ENCODE measurements at places on chromosomes 4 and X. TPM values are rescaled to one million over a fixed set of nuclear protein-coding genes. Genes with fewer than 3 reads are reported as not detected.

CHIC1 gene
- total RNA-seq: 15.6 TPM

CFI gene
- 45.9 TPM for total RNA-seq

GRCh38 chrX:23511793-23512192, 155.5 kb upstream of the PRDX4 start:
- DNase-seq: no peak

DKK2 gene
- total RNA-seq: 0.06 TPM

AADAT gene
- 2.2 TPM for total RNA-seq

GRCh38 chr4:156609421-156609820, 362.2 kb downstream of the PDGFC start:
- no peak for DNase-seq

GRCh38 chrX:133297284-133297683, 79.1 kb upstream of the TFDP3 start:
- no peak for DNase-seq

GRCh38 chr4:38683276-38683675, 19.3 kb downstream of the KLF3 start:
- DNase-seq: no peak

PDGFRA gene
- total RNA-seq: 3.2 TPM

TEX13C gene
- total RNA-seq: not detected

DNA sequence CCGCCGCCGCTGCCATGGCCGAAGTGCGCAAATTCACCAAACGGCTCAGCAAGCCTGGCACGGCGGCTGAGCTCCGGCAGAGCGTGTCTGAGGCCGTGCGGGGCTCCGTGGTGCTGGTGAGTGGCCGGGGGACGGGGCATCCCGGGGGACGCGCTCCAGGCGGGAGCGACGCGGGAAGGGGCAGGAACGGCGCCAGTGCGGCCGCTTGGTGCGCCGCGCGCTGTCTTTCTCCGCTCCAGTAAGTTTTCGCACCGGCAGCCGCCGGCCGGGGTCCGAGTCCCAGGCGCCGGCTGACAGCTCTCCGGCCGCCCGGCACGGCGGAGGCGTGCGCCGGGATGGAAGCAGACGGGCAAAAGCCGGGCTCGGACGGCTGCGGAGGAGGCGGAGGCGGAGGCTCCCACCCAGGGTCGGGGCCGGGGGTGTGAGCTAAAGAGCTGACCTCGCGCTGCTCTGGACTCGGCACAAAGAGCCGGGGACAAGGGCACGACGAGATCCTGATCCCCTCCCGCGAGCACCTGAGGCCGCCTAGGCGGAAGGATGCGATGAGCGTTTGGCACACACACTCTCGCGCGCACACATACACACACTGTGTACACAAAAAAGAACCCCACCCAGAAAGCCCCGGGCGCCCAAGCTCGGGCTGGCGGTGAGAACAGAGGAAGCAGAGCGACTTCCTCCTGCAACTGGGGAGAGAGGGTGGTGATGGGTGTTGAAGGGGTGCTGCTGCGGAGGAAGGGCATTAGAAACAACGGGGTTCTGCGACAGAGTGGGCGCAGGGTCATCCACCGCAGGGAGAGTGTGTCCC, 545 bp downstream of the DOCK11 start:
- DNase-seq: no peak

OCIAD2 gene
- 58.9 TPM for total RNA-seq

BGN gene
- 5.9 TPM for total RNA-seq

CTAG1A gene
- total RNA-seq: not detected

- DNase-seq: no peak
These were observed 46.1 kb downstream of the KLF3 start for GRCh38 chr4:38710053-38710452.

GRCh38 chr4:152408514-152409327, 127.2 kb downstream of the FBXW7 start:
- DNase-seq: peak; percentile 18
